Vagina (tissue), 2 donors: ENCODE measurements at places on chromosomes 7 and 10. TPM values are rescaled to one million over a fixed set of nuclear protein-coding genes. Genes with fewer than 3 reads are reported as not detected.

GRCh38 chr10:130877126-130877525 is 434.4 kb downstream of the TCERG1L start:
- no peak overlapping the region for H3K27ac ChIP-seq
- DNase-seq: no peak
- no peak overlapping the region for H3K4me3 ChIP-seq
- no peaks in the 10 kb centered on the region for H3K4me1 ChIP-seq
- H3K27me3 ChIP-seq: no peaks in the 10 kb centered on the region

DNA sequence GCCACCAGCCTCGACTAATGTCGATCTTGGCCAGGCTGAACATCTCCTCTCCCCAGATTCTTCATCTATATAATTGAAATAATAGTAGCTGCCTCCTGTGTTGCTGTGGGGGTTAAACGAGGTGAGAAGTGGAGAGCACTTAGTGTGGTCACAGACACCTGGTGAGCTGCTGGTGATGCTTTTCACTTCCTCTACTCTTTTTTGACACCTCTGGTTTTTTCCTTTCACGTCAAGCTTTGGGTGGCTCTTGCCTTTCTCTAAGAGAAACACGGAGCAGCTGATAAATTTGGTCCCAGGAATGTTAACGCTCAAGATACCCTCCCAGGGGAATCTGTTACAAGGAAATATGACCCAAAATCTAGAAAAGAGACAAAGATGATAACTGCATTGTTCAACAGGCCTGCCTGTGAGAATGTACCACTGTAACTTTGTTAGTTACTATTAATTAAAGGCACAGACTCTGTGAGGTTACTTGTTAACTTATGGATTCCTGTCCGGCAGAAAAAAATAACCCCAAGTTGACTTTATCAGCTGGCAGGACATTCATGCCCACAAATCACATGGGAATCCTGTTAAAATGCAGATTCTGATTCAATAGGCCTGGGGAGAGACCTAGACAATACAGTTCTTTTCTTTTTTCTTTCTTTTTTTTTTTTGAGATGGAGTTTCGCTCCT is 9.5 kb upstream of the NPFFR1 start:
- no peak overlapping the region for H3K27ac ChIP-seq
- no peaks in the 10 kb centered on the region for H3K36me3 ChIP-seq
- no peaks in the 10 kb centered on the region for H3K27me3 ChIP-seq
- DNase-seq: no peak
- peaks cover 23% of the 10 kb centered on the region for H3K4me1 ChIP-seq
- no peak overlapping the region for H3K4me3 ChIP-seq

DNA sequence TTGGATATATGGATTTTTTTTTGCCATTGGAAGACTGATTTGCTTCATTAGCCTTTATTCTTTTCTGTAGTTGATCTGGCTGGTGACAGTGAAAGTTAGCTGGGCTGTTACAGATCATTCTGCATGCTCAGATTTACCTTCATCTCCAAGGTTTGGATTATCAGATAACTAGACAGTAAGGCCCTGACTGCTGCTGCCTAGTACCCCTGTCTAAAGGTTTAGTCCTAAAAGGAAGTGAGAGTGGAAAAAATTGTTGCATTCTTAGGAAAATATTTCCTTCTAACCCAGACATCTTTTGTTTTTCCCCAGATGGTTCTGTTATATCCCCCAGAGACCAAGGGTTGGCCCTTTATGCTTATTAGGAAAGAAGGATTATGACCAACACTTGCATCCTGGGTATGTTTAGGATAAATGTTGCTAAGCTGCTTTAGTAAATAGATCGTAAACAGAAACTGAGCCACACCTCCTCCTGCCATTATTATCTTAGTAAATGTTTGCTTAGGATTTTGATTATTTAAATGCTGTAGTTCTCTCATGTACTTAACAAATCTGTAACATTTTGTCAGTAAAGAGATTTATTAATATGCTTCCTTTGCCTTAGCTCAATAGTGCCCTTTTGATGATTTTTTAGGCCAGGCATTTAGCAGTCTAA is 44.4 kb downstream of the MCU start:
- H3K36me3 ChIP-seq: no peaks in the 10 kb centered on the region
- peaks cover 30% of the 10 kb centered on the region for H3K4me1 ChIP-seq
- no peak overlapping the region for H3K27ac ChIP-seq
- H3K27me3 ChIP-seq: no peaks in the 10 kb centered on the region
- H3K4me3 ChIP-seq: no peak overlapping the region
- DNase-seq: no peak

DNA sequence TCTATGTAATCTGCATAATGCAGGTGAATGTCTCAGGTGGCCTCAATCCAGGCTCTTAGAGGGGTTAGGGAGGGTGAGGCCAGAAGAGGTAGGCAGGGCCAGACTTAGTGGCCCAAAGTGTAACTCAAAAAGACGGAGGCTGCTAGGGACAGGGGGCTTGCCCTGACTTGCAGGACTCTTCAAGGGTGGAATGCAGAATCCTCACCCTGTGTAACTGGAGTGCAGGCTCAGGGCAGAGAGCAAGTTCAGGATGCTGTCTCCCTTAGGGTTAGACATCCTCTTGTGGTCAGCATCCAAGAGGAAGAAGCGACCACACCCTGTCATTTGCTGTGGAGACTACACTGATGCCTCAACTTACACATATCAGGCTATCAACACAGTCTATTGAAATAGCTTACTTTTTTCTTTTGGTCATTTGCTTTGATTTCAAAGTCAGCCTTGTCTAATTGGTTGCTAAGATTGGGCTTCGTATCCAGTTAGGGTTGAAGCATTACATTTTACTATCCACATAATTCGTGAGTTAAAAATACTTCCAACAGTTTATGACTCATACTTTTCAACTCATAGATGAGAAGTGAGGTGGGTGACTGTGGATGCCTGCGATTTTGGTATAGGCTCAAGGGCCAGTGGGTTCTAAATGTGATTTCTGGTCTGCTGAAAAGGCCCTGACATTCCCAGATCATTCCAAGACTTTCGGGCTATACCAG is 563.6 kb downstream of the SUGCT start:
- no peaks in the 10 kb centered on the region for H3K36me3 ChIP-seq
- no peaks in the 10 kb centered on the region for H3K4me1 ChIP-seq
- no peak overlapping the region for H3K4me3 ChIP-seq
- no peak overlapping the region for H3K27ac ChIP-seq
- H3K27me3 ChIP-seq: no peaks in the 10 kb centered on the region

DNA sequence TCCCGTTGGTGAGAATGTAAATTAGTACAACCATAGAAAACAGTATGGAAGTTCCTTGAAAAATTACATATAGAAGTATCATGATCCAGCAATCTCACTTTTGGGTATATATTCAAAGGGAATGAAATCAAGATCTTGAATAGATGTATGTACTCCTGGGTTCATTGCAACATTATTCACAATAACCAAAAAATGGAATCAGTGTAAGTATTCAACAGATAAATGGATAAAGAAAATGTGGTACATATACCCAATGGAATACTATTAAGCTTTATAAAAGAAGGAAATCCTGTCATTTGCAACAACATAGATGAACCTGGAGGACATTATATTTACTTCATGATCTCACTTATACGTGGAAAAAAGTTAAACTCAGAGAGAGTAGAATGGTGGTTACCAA is 86.8 kb downstream of the TRIM24 start:
- H3K27me3 ChIP-seq: no peaks in the 10 kb centered on the region
- DNase-seq: no peak
- H3K27ac ChIP-seq: no peak overlapping the region
- no peaks in the 10 kb centered on the region for H3K4me1 ChIP-seq
- no peak overlapping the region for H3K4me3 ChIP-seq

- H3K27ac ChIP-seq: no peak overlapping the region
- no peaks in the 10 kb centered on the region for H3K36me3 ChIP-seq
- H3K27me3 ChIP-seq: no peaks in the 10 kb centered on the region
Measured at GRCh38 chr7:76394957-76395356, 14.5 kb downstream of the SSC4D start.

Gene DNAJB9
- 28.7 TPM for total RNA-seq
